ENCODE measurements at places on chromosomes 5 and 9.

GRCh38 chr5:39779831-39780230, 355.1 kb upstream of the DAB2 start:
- DNase-seq: no peak

GRCh38 chr9:3887221-3887653, 361.4 kb upstream of the RFX3 start:
- DNase-seq: no peak

- no peak for DNase-seq
Measured at GRCh38 chr9:72718503-72718902, 197.1 kb downstream of the TMC1 start.

- DNase-seq: no peak
Measured at GRCh38 chr9:91207397-91207728, 154.4 kb downstream of the AUH start.

- DNase-seq: no peak
Measured at GRCh38 chr5:125501396-125501795, 755.0 kb upstream of the ZNF608 start.

DNA sequence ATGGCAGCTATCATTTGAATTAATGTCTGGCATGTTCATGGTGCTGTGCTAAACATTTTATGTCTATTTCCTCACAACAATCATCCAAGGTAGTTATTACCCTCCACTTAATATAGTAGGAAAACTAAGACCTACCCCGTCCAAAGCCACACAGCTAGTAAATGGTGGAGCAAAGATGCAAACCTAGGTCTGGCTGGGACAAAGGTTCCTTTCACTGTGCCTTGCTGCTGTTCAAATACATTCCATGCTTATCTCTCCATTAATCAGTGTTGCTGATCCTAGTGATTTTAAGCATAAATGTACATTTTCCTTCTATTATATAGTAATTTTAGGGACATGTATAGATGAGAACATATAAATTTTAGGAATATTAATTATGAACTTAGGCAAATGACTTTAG, 38.7 kb downstream of the CCDC125 start:
- DNase-seq: no peak

DNA sequence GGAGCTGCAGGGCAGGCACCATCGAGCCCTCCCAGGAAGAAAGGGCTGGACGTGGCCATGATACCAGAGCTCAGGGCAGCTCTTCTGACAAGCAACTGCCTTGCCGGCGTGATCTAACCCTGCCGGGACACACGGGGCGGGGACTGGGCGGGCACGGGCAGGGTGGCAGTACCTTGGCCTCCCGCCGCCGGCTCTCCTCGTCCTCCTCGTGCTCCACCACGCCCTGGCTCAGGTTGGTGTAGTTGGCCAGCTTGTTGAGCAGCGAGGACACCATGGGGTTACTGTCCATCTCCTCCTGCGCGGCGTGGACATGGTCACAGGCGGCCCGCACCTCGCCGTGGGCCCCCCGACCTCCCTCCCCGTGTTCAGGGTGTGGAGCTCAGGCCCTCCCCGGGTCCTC, 18.5 kb downstream of the SLC12A7 start:
- DNase-seq: no peak

DNA sequence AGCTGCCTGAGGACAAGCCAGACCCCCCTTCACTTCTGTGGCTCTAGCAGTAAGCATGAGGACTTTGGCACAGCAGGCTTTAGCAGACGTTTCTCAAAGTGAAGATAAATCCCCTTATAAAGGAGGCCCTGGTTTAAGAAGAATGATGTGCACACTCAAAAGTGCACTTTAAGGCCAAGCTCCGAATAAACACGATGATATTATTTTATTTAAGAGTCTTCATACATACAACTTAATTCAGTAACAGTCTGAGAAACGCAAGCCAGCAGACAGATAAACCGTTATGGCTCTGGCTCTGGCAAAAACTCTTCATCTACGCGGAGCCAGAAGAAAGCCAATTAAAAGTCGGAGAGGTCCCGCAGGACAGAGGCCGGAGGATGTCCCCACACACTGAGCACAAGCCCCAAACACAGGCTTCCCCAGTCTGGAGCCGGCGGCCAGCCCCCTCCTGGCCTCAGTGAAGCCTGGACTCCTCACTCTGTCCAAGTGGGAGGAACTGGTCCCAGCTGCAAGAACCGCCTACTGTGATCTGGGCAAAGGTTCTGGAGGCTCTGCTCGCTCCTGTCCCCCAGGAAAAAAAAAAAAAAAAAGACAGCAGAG, 44.6 kb downstream of the ADAMTS2 start:
- no peak for DNase-seq

DNA sequence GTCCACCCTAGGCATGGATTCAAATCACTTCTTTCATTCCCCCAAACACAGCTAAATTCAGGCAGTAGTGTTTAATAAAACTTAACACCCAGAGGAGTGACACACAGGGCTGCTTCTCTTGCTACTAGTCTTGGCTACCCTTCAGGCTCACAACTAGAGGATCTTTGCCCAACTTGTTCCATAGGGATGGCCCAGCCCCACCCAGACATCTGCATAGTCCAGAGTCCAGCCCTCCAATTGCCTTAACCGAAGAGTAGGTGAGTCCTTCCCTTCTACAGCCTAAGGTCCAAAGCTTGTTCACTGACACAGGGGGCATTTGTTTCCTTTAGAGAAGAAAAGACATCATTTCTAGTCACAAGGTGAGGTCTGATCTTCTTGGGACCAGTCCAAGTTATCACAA, 15.2 kb upstream of the RXFP3 start:
- DNase-seq: no peak

DNA sequence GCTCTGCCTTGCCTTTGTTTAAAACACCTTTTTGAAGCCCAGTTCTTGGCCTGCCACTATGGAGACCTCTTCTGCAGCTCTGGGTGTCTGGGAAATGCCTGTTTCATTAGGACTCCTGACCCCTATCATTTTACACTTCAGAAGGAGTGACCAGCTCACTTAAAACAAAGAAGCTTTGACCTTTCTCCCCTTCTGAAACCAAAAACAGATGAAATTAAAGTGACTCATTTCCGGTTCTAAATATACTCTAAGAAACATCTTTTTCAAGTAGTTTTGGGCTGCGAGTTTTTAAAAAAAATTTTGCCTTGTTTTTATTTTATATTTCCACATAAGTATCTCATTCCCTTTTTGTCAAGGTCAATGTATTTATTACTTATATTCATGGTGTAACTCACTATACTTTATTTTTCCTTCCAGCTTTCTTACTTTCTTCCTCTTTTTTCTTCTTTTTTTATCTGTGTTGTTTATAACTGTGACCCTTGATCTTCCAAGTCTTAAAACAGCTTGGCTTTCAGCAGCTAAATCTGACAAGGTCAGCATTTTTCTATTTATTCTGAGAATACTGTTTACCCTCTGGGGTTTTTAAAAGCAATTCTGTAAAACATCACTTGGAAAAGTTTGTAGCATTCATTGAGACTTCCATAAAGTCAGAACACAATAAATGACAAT, 672.9 kb downstream of the NR2F1-AS1 start:
- no peak for DNase-seq

DNA sequence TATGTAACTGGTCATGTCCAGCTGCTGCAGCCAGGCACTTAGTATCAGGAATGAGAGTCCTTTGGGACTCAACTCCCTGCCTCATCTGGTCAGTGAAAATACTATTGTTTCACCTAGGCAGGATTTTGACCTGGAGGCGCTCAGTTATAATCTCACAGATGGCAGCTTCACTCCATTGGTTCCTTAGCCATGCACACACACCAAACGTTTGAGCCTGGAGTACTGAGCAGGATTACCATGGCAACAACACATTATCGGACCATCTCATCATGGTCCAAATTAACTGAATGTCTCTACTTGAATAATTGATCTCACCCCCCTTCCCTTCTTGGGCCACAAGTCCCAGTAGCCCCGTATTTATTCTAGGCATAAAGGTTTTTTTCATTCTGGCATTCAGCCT, 15.0 kb upstream of the SREK1 start:
- DNase-seq: no peak

DNA sequence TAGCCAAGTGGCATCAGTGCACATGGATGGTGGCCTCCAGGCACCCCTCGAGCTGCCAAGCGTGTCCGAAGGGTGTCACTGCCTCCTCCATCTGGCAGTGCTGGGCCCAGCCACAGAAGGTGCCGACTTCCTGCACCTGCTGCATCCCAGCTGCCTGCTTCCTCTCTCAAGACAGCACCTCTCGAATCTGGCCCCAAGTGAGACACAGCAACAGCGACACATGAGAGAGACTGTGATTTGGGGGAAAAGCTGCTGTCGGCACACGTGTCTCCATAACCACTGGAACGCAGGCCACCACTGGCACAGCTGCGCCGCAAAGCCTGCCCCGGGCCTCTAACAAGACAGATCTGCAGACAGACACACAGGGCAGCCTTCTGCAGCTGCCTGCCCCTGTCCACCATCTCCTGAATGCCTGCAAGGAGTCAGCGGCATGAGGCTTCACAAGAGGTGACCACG, 8.8 kb downstream of the CLPTM1L start:
- DNase-seq: no peak

DNA sequence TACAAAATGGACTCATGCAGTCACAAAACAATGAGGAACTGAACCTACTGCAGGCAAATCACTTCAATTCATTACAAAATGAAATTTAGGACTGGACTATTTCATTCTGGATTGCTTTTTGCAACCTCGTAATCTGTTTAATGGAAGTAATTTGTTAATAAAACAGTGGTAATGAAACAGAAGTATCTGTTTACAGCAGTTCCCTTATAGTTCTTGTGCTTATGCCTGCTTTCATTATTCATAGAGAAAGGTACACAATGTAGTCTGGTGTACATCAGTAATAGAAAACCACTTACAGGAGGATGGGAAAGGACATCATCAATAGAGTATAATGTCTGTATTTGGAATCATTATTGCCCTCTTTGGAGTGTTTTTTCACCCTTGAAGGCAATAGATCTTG, 389.2 kb upstream of the NUDT12 start:
- no peak for DNase-seq

DNA sequence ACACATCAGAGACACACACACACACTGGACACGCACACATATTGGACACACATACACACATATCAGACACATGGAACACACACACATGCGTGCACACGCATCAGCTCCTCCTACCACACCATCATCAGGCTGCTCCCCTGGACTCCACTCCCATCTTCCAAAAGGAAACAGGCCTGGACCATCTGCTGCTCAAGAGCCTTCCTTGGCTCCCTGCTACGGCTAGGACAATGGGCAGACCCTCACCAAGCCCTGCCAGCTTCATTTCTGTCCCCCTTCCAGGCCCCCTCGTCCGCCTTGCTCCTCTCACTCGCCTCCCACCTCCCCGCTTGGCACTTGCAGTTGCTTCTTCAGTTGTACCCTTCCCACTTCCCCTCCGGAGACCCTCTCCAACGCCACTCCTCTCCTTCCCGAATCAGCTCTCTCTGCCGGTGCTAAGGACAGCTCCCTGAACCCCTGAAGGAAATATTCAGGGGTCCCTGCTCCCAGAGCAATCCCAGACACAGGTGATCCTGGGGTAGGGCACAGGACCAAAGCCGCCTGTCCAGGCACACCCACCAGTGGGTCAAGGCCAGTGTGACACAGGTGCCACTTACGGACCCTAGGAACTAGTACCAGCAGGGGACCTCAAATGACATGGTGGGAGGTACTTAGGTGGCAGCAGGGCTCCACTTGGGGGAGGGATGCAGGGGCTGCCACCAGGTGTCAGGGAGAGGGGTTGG, 12.1 kb upstream of the LAMC3 start:
- no peak for DNase-seq

All from activated CD8-positive, alpha-beta memory T cell treated with anti-CD3 and anti-CD28 coated beads for 48 hours (primary cell).